ENCODE measurements at places on chromosomes 5 and 9.
A peak's percentile ranks its signal among the peaks of the same experiment; 100 is the strongest.

GRCh38 chr9:137643921-137644320, 25.1 kb downstream of the EHMT1 start:
- no peak for DNase-seq

DNA sequence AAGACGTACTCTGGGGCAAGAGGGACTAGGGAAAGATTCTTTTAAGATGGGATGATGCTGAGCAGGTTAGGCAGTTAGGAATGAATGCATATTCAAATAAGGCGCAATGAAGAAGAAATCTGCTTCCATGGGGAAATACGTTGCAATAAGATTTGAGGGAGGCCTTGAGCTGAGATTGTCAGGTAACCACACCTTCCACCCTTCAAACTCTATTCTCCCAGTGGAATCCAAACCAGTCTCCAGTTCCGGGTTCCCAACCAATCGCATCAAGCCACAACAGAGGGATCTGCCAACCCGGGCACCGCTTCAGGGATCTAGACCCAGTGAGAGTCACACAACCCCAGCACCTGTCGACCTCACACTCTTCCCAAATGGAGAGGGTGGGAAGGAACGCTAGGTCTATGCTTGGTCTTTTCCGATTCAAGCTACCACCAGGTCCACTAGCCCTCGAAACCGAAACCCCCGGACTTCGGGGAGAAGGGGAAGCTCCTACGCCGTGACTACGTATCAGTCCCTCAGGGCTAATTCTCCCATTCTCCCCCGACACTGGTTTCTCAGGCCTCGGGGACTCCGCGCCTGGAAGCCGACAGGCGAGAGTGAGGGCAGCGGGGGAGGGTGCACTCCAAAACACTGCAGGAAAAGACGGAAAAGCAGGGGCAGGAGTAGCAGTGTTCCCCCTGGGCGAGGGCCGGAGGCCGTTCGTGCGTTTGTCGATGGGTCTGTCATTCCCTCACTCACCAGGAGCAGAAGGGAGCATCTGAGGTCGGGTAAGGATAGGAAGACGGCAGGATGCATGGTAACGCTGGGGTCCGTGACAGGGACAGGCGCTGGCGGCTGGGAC, 534 bp downstream of the ERP44 start:
- DNase-seq: peak; percentile 58

DNA sequence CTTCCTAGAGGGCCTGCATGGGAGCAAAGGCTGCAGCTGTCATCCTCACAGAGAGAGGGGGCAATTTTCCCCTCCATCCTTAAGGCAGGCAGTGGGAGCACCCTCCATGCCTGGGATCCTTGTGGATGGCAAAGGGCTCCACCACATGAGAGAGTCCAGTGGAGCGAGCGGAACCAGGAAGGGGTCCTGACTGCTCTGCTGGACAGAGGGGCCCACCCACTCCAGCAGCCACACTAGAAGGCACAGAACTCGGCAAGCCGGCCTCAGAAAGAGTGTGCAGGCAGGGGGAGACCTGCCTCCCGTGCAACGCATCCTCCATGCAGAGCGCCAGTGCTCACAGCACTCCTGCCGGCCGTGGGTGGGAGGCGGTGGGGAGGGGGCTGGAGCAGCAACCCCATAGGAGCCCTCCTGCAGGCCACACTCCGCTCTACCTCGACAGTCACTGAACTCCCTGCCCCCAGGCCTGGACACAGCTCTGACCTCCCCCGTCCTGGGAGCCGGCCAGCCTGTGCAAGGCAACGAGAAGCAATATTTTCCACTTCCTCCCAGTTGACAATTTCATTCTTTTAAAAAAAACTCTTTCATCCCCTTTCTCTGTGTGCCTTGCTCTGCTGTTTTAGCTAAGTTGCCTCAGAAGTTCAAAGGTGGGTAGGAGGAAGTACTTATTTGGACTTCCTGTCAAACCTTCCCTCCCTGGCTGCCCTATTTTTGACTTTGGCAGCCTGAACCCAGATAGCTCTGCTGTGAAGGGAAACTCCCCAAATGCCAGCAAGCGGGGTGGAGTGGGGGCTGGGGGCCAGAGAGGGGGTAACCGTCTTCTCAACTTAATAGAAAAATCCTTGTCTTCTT, 5.3 kb upstream of the LCP2 start:
- peak; percentile 65 for DNase-seq

GRCh38 chr9:36006549-36007315, 30.0 kb upstream of the RECK start:
- no peak for DNase-seq

DNA sequence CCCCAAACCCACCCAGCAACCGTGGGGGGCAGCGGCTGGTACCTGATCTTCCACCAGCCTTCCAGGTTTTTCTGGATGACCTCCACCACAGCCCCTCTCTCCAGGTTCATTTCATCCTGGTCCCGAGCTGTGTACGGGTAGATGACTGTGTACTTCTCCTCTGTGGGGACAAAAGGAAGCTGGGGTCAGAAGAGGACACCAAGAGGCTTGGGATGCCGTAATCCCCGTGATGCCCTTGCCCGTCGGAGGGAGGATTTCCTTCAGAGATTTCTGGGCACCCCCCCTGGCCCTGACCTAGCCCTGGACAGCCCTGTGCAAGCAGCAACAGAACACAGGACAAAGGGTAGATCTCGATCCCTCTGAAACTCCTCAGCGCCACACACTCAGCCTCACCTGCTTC, 70.3 kb upstream of the UBTD2 start:
- no peak for DNase-seq

DNA sequence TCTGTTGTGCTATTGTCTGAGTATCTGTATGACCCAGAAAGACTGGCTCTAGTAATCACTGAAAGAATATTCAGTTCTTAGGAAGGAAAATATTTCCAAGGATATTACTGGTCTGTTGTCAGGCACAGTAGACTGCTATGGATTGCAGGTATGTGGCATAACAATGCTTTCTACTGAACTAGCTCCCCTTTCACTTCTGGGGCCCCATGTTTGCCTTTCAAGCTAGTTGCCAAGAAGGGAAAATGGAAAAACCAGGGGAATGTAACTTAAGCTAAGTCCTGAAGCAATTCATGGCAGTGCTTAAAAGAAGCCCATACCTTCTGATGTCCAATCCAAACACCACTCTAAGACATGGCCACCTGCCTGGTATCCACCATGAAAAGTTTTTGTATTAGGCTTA, 375.7 kb downstream of the GLIS3 start:
- DNase-seq: no peak

- DNase-seq: no peak
Measured at GRCh38 chr9:13446938-13447842, 167.7 kb upstream of the MPDZ start.

DNA sequence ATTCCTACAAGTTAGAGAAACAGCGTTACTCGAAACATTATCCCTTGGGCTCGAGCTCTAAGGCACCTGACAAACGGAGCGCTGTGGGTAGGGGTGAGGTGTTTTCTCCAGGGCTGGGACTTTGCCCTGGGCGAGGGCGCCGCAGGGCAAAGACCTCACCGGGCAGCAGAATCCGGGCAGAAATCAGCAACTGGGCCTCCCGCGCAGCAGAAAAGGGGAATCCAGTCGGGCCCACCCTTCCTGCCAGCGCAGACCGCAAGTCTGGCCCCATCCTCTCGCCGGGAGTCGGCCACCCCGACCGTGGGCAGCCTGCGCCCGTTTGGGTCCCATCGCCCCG, 430 bp upstream of the MSH3 start:
- no peak for DNase-seq

DNA sequence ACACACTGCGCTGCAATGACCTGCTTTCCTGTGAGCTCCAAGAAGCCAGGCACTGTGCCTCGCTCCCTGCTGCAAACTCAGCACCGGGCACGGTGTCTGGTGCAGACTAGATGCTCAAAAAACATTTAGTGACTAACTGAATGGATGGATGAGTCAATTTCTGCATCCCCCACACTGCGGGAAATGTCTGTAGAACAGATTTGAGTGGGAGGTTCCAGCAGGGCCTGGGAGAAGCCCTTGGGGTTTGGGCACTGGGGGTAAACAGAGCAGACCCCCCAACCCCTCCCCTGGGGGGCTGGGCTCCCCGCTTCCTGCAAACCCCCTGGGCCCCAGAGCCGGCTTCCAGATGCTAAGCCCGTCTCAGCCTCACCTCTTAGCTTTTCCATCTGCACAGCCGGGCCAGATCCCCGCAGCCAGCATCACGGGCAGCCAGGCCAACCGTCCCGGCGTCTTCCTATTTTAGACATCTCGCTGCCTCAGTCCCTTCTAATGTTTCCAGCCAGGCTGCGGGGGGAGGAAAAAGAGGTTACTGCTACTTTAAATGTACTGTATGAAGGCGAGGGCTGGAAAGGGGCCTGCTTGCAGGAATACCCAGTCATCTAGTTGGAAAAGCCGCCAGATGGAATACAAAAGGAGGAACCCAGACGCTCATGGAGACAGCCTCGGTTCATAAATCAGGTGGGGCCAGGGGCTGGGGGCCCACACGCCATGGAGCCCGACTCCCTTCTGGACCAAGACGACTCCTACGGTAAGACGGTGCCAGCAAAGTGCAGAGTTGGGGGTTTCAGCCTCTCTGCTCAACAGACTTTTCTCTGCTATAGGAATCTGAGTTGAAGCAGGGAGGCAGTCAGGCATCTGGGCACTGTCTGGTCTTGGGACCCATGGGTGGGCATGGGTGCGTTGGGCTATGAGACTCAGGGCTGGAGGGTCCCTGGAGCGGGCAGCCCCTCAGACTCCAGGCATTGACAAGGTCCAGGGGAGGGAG, 67.1 kb upstream of the GGTA1 start:
- peak; percentile 78 for DNase-seq

DNA sequence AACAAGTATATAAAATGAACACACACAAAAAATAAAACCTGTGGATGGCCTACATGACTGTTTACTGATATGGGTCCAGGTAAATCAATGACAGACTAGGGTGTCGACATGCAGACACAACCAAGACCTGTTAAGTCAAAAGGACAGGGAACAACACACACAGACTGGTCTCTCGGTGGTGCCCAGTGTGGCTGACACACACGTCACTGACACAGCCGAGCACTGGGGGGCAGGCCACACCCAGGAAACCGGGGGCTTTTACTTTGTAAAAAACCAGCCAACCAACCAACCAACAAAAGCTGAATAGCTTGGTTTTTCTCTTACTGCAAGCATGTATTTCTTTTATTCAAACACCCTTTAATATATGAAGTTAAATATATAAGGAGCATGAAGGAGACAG, 5.0 kb downstream of the FAM163B start:
- DNase-seq: peak; percentile 33

DNA sequence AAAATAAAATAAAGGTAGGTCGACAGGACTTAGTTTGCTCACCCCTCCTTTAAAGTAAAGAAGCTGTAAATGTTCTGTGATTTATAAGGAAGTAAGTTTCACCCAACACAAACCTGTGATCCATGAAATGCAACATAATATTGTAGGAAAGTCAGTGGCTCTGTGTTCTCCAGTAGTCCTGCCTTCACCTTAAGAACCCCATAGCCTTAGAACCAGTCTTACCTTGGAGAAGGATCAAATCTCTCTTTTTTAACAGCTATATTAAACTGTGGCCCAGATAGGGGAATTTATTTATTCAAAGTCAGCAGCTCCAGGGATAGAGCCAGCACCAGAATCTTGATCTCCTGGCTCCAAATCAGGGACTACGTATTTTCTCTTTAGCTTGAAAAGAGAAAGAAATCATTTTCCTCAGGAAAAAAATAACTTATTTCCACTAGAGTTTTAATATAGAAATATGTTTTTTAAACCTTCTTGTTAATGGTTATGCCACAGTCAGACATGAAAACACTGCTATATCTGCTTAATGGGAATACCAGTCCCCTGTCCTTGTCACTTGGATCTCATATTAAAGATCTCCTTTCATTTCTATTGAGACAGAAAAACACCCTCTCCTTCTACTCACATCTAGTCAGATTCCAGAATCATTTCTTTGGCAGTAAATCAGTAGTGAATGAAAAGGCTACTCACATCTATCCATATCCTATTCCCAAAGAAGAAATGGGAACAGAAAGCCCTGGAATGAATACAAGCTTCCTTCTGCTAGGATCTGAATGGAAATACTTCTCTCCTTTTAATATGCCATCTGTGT, 269.2 kb upstream of the TNC start:
- DNase-seq: no peak

- no peak for DNase-seq
Measured at GRCh38 chr5:128649192-128649591, 111.1 kb upstream of the FBN2 start.

GRCh38 chr9:87643107-87643650, 82.7 kb upstream of the CTSL start:
- DNase-seq: no peak

DNA sequence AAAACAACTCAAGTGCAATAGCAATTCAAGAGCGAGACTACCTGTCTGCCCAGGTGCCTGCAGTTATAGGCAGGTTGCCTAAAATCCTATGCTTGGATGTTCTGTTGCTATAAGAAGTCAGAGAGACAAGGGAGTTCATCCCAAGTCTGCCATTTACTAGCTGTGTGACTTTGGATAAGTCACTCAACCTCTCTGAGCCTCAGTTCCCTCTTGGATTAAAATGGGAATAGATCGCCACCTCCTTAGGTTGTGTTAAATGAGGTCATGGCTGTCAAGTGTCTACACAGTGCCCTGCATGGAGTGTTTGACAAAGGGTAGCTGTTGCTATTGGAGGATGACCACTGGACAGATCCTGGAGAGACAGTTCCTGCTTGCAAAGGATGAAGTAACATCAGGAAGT, 1.3 kb upstream of the ZBTB34 start:
- DNase-seq: no peak

- DNase-seq: peak; percentile 6
Measured at GRCh38 chr9:133589454-133590227, 19.5 kb downstream of the FAM163B start.

DNA sequence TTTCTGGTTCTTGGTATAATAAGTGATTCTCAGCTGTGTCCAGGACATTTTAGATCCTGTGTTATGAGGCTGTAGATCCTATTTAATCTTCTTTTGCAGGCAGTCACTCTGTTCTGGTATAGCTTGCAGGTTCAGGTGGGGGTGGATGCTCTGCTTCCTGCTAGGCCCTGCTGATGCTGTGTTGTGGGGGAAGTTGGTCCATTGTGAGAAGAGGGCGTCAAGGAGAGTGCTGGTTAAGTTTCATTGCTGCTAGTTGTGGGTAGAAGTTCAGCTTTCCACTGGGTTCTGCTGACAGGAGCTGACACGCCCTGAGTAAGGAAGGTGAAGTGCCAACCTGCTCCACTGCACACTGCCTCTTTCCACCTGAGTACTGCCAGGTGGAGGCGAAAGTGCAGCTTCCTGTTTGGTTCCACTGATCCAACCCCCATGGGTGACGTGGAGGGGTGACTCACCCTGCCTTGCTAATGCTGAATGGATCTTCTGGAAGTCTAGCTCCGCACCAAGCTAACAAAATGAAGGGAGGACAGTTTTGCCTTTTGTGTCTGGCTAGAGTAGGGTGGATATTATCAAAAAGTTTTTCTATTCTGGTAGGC, 16.3 kb downstream of the NMRK1 start:
- DNase-seq: no peak

DNA sequence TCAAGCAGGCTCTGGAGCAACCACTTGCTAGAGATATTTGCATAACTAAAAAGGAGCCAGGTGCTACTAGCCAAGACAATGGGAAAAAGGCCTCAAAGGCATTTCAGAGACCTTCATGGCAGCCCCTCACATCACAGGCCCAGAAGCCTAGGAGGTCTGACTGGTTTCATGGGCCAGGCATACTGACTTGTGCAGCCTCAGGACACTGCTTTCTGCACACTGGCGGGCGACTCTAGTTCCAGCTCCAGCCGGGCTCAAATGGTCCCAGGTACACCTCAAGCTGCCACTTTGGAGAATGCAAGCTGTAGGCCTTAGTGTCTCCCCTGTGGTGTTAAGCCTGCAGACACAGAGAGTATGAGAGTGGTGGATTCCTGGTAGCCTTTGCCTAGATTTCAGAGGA, 27.1 kb downstream of the COX7C start:
- DNase-seq: no peak
